ENCODE measurements at places on chromosomes 2 and 18.

GRCh38 chr2:241788572-241788971 lies 11.9 kb downstream of the GAL3ST2 start:
- DNase-seq = no peak

DNA sequence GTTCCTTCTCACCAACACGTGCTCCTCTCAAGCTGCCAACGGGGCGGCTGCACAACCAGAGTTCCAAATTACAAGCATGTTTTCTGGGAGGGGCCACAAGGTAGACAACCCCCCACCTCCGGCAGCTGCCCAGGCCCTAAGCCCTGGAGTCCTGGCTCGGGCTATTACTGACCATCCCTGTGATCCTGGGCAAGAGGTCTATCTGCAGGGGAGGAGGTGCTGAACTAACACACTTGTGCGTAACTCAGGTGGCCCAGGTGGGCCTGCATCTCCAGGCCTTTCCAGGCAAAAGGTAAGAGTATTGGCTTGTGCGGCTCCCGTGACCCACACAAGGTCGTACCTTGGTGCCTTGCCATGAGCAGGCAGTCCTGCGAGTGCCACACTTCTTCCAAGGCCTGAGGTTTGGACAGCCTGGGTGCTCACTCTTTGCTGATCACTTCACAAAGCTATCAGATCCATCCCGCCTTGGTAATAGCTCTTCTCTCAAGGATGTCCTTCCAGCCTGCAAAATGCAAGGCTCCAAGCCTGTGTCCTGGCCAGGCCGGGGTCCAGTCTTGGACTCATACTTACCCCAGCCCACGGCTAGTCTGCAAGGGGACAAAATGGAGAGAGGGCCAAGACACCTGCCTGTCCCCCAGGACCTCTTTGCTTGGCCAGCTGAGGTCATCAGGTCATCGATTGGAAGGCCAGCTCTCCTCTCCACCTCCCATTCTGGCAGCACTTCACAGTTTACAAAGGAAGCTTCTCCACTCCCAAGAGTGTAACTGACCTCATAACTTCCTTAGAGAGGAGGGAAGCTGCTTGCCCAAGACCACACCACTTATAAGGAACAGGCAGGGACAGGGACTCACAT lies 33.9 kb downstream of the ADRA2B start:
- no peak for DNase-seq

DNA sequence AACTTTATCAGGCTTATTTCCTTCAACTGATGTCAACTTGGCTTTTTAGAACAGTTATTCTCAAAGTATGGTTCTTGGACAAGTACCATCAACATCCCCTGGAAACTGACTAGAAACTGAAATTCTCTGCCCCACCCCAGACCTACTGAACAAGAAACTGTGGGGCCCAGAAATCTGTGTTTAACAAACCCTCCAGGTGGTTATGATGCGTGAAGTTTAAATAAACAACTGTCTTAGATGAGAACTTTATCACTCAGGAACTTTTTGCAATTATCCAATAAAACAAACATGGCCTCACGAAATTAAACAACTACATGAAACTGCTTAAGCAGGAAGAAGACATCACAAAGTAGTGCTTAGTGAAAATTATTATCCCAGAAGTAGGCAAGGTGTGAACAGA lies 4.4 kb downstream of the HIBCH start:
- DNase-seq = no peak

DNA sequence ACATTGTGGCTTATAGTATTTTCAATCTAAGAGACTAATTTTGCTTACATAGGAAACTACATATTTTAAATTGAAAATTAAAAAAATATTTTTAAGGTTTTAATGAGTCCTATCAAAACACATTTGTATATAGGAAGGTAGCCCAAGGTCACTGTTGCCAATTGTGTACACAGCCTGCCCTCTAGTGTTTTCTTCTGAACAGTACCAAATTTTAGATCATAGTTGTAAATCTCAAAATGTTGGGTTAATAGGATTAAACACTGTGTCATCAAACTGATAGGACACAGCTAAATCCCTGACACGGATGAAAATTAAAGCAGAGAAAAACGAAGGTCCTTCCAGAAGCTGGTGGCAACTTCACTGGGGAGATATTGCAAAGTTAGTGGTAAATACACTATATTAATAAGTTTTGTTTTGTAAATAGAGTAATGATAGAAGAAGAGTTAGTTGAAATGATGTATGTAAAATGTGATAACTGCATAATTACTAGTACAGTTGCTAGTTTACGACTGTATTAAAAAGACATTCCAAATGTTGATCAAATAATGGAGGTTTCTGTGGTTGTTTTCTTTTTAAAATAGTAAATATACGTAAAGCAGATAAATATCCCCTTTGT lies 19.7 kb downstream of the CLUL1 start:
- DNase-seq = peak; percentile 62

- no peak for DNase-seq
Measured at GRCh38 chr2:175737722-175738361, 264.2 kb downstream of the LNPK start.

- DNase-seq = no peak
Measured at GRCh38 chr2:46704041-46704440, 211.6 kb downstream of the MCFD2 start.

GRCh38 chr2:29610569-29610968 lies 310.8 kb downstream of the ALK start:
- no peak for DNase-seq

- DNase-seq = no peak
Measured at GRCh38 chr2:218436992-218437391, 18.1 kb downstream of the VIL1 start.

DNA sequence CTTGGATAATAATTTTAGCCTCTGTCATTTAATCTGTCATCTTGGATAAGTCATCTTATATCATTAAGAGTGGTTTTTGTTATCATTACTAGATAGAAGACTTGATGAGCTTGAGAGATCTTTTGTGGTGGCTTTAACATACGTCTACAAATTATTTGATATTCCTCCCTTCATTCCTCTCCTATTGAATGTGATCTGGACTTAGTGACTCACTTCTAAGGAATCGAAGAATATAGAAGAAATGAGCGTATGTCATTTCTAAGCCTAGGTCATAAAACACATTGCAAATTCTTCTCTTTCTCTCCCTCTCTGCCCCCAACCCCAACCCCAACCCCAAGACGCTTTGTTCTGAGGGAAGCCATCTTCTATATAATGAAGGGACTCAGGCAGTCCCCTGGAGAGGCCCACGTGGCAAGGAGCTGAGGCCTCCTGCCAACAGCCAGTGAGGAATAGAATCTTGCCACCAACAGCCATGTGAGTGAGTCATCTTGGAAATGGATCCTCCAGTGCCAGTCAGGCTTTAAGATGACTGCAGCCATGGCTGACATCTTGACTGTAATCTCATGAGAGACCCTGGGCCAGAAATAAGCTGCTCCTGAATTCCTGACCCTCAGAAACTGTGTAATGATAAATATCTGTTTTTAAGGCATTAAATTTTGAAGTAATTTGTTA lies 221.6 kb upstream of the SP5 start:
- DNase-seq = peak; percentile 68

DNA sequence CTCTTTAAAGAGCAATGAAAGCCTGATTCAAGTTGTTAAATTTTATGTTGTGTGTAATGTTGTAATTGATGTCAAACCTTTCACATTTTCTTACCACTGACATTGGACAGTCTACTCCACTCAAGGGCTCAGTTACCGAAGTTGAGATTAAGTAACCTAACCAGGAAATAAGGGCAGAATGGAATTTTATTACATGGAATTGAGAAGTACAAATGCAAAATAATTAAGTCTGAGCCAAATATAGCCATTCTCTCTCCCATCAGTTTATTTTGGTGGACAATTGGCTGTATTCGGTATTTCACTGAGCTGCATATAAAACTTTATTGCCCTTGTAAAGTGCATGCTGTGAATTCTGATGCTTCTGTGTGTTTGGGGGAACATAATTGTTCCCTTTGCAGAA lies 231.5 kb downstream of the TTC32 start:
- DNase-seq = no peak

- DNase-seq = no peak
Measured at GRCh38 chr2:113973810-113974209, 83.9 kb downstream of the ACTR3 start.

- no peak for DNase-seq
Measured at GRCh38 chr2:844715-845114, 105.9 kb upstream of the SNTG2 start.

DNA sequence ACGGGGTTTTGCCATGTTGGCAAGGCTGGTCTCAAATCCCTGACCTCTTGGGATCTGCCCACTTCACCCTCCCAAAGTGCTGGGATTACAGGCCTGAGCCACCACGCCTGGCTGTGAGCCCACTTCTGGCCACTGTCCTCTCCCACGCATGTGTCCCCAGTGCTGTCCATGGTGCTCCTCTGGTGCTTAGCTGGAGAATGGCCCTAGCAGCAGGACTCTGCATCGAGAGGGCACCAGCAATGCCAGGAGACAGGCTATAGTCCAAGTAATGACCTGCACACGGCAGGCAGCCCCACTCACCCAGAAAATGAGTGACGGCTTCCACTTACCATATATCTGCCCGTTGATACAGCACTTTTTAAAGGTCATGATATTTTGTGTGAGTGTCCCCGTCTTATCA lies 66.3 kb upstream of the NARS1 start:
- no peak for DNase-seq

DNA sequence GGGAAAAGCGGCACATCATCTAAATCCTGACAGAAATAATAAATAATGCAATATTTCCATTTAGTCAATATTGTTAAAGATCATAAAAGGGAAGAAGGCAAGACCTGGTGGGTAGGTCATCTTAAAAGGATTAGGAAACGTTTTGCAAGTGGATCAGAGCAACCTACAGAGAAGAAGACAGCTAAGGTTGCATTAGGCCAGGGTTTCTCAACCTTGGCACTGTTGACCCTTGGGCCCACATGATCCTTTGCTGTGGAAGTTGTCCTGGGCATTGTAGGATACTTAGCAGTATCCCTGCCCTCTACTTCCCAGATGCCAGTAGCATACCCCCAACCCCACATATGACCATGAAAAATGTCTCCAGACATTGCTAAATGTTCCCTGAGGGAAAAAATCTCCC lies 55.0 kb downstream of the KLF7 start:
- no peak for DNase-seq

DNA sequence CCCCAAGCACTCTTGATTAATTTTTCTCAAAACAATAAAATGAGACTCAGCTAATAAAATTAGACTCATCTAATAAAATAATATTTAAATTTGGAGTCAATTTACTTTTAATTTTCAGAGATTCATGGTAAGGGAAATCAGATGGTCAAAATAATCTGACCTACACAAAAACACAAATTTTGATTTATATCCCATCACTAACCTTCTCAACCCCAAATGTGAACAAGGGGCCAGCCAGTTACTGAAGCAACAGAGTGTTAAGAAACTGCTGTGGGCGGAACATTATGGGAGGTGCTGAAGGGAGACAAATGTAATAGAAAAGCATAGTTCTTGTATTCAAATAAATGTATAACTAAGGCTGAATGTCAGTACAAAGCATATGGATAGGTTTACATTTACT lies 28.5 kb upstream of the PPP3R1 start:
- no peak for DNase-seq

DNA sequence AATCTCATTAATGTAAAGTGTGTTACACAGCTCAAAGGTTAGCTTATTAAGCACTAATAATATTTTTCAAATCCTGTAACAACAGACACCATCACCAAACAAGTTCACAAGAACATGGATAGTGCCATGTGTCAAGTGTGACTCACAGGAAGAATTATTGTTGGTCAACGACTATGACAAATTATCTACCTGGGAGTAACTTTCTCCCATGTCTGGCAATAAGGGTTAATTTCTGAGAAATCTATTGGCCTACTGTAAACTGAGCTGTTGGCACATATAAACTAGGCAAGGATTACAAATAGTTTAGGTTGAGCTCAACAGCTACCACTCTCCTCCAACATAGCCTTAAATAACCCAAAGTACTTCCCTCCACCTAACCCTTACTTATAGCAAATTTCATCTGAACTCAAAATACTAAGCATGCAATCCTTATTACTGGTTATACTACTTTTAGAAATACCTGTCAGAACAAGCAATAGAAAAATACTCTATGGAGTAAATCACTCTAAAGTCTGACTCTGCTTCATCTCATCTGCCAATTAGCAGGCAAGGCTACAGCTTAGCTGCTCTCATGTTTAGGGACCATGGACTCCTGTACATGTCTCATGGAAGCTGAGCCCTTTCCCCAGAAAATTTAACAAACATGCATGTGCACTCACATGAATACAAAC lies 223.0 kb downstream of the NBAS start:
- no peak for DNase-seq

DNA sequence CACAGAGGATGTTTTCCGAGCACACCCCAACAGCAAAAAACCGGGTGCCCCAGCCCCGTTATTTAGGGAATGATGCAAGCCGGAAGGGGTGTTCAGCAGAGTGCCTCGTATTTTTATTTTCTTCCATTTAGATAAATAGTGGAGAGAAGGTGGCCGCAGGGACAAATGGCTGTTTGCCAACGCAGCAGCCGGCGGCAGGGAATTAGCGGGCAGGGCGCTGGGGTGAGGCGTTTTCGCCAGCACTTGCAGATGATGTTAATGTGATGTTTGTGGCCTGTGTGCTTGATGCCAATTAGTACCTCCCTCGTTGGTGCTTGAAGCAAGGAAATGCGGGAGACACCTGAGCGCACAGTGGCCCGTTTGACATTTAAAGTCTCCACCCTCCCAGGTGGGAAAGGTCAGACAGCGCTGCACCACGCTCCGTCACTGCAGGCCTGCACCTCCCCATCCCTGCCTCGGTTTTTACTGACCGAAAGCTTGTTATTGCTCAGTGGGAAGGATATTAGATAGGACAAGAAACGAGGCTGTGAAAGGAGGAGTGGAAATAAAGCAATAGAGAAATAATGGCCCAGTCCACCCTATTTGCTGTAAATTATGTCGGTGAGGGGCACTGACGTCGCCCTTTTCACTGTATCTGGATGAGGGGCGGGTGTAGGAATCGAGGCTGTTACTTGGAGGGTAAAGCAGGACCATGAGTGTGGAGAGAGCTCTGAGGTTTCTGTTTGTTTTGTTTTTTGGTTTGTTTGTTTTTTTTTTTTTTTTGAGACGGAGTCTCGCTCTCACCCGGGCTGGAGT lies 39.1 kb downstream of the NFATC1 start:
- no peak for DNase-seq

- no peak for DNase-seq
Measured at GRCh38 chr2:17327649-17328048, 190.6 kb downstream of the RAD51AP2 start.

GRCh38 chr2:209985874-209986273 lies 16.6 kb upstream of the RPE start:
- no peak for DNase-seq

- DNase-seq = no peak
Measured at GRCh38 chr2:136404176-136404575, 286.2 kb upstream of the CXCR4 start.

- DNase-seq = no peak
Measured at GRCh38 chr2:222034058-222034457, 264.7 kb downstream of the PAX3 start.

DNA sequence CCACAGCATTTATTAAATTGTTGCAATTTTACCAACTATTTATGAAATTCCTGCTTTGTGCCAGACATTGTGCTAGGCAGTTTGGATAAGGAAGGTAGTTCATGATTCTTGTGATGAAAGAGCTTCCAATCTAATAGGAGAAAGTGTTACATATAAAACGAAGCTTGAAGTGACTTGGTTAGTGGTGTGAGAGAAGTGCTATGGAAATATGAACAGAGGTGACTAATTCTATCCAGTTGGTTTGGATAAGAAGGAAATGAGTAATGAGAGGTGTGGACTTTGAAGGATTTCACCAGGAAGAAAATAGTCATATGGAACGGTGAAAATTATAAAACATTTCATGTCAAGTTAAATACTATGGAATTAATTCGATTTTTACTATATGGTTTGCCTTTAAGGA lies 48.6 kb downstream of the EML6 start:
- peak; percentile 75 for DNase-seq

GRCh38 chr2:46335391-46336282 lies 38.4 kb downstream of the EPAS1 start:
- peak; percentile 92 for DNase-seq

All from fibroblast of skin of right biceps (primary cell).